Activated T-helper 1 cell treated with anti-CD3 and anti-CD28 coated beads, Interleukin-2, amount 50 U/mL, for 16 hours (primary cell): ENCODE measurements at places on chromosomes 3 and 15.

GRCh38 chr15:38053776-38054175, 119.3 kb downstream of the TMCO5A start:
- DNase-seq: no peak

DNA sequence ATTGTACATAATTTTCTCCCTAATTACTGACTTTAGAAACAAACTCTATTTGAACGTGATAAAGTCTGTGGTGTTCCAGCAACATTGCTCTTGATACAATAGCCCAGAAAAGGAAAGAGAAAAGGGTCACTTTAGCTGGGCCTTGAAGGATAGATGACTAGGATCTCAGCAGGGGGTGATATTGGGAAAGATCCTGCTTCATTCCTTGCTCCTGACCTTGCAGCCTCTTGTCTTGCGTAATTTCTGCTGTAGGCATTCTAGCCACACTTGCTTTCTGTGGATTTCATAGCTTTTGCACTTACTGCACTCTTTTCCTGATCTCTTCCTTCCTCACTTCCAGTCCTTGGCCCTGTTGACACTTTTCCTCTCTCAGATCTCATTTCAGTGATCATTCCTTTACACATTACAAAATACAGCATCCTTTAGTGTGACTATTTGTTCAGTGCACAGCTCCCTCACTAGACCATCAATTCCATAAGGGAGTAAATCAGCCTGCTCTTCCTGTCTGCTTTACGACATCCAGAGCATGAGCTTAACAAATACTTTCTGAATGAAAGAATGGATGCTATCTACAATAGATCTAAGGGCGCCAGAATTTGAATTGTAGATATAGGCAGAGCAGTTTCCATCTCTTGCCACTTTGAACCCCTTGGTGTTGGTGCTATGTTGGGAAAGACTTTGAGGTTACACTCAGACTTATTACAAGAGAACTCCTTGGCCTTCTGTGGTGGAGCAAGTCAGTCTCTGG, 559.6 kb upstream of the MDFIC2 start:
- no peak for DNase-seq

DNA sequence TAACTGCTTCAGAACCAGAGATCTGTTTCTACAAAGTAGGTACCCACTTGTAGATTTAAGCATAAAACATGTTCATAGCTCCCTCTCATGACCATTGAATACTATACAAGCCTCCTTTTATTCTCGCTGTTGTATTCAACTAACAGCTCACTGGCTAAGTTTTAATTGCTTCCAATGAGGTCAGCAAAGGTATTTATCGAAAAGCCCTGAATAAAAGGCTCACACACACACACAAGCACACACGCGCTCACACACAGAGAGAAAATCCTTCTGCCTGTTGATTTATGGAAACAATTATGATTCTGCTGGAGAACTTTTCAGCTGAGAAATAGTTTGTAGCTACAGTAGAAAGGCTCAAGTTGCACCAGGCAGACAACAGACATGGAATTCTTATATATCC, at the start of gene FGF7:
Gene FGF7 (plus strand): TSS at position 222 of the 400 bp plus-strand sequence. CDS start 1,056 bp downstream, outside the sequence.
- DNase-seq: no peak

- no peak for DNase-seq
Observed at GRCh38 chr3:106172780-106173179, 304.0 kb upstream of the CBLB start.

DNA sequence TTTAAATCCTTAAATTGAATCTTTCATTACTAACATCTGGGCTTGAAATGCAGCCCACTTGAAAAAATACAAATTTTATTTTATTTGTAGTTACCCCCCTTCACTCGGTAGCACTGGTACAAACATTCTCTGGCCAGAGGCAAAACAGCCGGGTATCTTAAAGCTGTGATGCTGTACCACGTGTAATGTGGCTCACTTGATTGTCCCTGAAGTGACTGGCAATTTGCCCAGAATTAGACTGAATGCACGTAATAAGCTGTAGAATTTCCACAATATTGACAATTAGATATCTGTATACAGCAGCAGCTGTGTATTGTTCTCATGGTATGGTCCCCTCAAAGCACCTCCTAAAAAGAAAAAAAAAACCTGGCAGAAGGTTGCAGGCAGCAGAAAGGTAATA, 192.8 kb upstream of the TBC1D5 start:
- DNase-seq: no peak

- no peak for DNase-seq
Observed at GRCh38 chr3:90032980-90033641, 925.7 kb downstream of the EPHA3 start.

DNA sequence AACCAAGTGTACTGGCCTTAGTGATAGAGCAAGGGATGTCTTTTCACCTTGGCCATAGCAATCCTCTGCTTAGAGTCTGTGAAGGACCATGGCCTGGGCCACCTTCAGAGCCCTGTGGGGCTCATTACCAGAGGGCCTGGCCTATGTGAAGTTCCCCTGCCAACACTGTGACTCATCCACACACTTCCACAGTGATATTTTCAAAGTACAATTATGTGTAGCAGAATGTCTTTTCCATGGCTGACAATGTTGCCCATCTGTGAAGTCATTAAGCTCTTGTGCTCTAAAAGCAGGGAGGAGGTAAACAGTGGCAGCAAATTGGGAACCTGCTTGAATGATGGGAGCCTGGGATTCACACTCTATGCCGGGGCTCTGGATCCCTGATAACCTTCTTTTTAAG, 12.2 kb upstream of the CACNA1D start:
- no peak for DNase-seq

DNA sequence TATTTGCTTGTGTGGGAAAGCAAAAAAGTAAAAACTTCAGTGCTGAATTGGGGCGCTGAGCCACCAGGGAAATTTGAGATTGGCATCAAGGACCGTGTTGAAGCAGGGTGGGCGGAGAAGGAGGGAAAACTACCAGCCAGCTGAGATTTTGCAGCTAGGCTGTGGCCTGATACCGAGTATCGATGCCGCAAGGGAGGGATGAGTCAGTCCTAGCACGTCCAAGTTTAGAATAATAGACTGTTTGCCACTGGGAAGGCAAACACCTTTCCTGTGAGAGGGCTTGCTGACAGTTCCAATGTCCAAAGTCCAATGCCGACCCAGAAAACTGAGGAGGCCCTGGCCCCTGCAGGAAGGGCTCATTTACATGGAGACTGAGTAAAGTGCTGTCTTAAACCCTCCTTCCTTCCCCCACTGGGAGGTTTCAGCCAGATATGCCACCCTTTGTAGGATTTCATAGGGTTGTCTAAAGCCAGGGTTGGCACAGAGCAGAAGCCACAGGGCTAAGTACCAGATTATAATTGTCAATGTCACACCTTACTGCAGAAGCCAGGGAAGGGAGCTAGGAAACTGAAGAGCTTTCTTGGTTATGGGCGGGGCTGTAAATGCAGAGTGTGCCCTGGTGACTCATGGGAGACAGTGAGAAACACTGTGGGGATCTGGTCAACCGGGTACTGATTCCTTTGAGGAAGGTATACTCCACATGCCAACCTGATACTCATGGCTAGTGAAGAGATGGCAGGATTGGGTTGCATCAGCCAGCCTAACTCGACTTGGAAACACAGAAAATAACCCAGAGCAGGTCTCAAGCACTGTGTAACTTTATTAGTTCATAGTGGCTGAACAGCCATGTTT, 28.4 kb upstream of the PIK3CB start:
- no peak for DNase-seq

DNA sequence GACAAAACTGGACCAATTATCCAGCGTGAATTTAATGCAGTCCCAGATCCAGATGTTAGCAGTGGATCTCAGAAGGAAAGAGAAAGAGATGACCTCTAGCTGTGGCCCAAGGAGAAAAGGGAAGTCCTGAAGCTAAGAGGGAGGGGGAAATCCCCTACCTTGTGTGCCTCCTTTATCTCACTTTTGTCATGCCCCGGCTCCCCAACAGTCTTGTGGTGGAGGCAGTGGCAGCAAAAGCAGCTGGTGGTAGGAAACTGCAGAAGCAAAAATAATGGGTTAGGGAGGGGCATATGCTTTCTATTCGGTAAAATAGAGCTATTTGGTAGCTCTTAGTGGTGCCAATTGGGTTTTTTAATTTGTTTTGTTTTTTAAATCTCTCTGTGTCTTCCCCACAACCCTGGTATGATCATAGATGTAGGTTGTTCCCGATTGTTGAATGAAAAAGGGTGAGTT, 56.5 kb downstream of the MCTP2 start:
- no peak for DNase-seq

DNA sequence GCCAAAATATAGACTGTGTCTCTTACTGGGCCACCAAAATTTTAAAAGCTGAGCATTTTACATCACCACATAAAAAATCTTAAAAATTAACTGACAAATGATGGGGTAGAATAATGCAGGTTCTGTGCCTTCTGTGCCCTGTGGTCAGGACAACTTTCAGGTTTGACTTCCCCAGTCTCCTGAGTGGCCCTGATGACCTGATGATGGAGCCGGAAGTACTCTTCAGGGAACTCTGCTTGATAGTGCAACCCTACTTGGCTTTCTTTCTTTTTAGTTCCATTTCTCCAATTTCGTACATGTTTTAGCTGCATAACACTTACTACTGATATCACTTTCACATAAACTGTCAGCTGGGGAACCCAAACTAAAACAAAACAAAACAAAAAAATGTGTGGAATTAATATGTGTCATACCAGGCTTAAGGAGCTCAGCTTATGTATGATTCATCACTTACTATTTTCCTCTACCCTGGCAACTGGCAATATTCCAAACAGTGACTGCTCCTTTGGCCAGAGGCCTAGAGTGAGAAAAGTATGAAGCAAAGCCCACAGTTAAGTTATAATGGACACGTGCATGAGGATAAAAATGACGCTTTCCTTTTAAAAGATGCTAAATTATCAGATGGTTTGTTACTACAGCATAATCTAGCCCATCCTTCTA, 194.3 kb downstream of the BCHE start:
- DNase-seq: no peak

- DNase-seq: no peak
Observed at GRCh38 chr3:100913870-100914648, 79.2 kb downstream of the ABI3BP start.

DNA sequence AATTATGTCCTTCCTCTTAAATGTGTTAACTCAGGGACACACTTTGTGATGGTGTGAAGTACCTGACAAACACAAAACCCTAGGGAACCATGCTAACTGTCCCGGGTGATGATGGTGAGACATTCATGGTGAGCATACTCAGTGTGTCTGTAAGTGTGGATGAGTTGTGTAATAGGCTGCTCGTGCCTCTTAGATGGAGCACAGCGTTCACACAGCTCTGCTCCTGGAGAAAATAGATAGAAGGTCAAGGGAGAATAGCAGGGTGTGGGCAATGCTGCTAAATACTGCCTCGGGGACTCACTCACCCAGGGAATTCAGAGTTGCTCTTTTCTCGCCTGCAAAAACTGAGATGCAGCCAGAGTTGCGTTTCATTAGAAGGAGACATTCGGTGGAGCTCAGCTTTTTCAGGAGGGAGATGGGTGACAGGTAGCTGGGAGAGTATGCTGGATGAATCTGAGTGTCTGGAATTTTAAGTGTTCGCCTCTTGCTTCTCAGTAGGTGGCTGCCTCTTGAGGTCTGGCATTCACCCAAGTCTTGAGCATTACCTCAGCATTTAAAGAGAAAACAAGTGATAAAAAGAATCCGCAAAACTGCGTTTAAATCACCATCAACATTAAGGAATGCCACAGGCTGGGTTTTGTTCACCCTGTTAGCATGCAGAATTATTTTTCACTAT, 813.2 kb downstream of the AGBL1 start:
- no peak for DNase-seq

DNA sequence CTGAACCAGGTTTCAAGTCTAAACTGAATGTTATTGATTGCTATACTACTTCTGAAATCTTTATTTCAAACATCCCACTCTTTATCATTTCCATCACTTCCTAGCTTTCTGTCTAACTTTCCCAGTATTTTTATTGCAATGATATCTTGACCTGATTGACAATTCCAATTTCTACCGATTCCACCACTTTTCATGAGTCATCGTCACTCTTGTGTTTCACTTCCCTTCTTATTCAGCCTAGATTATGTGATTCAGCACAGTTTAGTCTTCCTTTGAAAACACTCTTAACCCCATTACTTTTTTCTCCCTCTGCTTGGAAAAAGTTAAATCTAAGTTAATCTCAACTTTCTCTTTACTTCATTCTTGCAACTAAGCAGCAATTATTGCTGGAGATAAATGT, 62.6 kb downstream of the SLC7A14 start:
- DNase-seq: no peak

DNA sequence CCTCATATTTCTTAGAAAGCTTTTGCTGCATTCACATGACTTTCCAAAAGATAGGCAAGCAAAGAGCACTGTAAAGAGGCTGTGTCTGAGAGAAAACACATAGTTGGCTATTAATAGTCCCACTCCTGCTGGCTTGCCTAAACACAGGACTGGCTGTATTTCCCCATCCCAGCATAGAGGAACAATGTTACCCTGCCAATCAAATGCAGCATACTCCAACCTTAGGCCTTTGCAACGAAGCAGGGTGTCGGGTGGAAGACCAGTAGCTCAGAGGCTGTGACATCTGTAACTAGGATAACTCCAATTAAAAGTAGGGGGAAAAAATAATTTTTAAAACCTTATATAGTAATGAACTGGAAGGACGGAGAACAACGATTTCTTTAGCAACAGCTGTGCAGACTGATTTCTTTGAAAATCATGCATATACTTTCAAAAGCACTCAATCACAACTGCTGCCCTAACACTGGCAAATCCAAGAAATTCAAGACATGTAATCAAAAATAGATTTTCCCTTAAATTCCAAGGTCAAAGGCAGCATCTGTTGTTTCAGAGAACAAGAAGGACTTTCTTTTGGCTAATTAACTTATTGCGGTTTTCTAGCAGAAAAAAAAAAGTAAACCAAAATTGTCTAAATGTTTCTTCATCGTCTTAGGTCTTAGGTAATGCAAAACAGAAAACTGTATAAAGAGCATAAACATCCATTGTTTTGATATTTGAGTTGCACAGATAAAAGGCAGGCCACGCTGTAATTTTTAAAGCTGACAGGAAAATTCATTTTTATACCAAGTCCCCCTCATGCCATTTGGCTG, 139.3 kb downstream of the TNIK start:
- DNase-seq: no peak

- no peak for DNase-seq
Observed at GRCh38 chr3:106305882-106306435, 437.1 kb upstream of the CBLB start.

GRCh38 chr3:31882895-31883294, 98.2 kb downstream of the OSBPL10 start:
- DNase-seq: no peak

DNA sequence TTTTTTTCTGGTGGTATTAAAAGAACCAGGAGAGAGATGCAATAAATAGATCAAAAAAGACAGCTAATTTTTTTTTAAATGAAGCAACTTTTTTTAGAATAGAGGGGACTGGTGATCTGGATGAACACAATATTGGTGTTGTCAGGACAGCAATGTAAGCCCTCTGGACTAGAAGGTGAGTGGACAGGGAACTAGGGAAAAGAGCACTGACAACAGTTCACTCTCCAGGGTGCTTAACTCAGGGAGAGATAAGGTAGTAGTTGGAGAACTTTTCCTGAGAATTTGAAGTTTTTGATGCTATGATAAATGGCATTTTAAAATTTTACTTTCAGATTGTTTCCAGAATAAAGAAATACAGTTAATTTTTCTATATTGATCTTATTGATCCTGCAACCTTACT, 158.3 kb upstream of the STAC start:
- DNase-seq: no peak
